Activated naive CD4-positive, alpha-beta T cell (primary cell): ENCODE measurements at places on chromosomes 1 and 21.

GRCh38 chr1:223323491-223324484 is 40.2 kb downstream of the SUSD4 start:
- DNase-seq: no peak

DNA sequence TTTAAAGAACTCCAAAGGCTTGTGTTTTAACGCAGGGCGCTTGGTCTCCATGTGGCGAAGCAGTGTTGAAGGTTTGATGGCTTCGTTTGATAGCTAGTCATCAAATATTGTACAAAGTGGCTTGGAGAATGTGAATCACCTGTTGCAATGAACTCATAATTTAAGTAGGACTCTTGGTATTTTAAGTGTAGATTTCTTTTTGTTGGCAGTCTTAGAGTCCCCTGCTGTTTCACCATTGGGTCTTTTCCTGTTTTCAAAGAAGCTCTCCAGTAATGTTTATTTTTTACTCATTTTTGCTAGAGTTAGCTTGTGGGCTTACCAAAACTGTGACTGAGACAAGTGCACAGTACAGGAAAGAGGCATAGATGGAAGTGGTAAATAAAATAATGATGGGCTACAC is 26.2 kb downstream of the RASAL2 start:
- DNase-seq: no peak

GRCh38 chr1:239947801-239948200 is 143.9 kb upstream of the FMN2 start:
- DNase-seq: no peak

- DNase-seq: no peak
Observed at GRCh38 chr1:153798468-153798780, 23.2 kb downstream of the SLC27A3 start.

- no peak for DNase-seq
Observed at GRCh38 chr1:173406783-173407230, 70.3 kb upstream of the PRDX6 start.

DNA sequence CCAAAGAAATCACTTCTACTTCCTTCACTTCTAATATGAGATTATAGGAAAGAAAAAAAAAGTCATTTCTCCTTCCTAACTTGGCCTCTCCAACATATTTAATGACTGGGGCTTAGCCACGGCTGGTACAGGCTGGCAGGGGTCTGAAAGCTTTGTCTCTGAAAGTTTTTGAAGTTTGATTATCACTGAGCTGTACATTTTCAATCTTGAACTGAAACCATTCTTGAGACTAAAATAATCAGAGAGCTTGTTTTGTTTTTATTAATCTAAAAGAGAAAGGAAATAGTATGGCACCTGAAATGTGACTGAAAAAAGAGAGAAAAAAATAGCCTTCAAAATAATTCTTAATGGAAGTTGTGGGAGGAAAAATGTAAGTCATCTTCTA is 3.8 kb upstream of the KRTAP19-8 start:
- no peak for DNase-seq

DNA sequence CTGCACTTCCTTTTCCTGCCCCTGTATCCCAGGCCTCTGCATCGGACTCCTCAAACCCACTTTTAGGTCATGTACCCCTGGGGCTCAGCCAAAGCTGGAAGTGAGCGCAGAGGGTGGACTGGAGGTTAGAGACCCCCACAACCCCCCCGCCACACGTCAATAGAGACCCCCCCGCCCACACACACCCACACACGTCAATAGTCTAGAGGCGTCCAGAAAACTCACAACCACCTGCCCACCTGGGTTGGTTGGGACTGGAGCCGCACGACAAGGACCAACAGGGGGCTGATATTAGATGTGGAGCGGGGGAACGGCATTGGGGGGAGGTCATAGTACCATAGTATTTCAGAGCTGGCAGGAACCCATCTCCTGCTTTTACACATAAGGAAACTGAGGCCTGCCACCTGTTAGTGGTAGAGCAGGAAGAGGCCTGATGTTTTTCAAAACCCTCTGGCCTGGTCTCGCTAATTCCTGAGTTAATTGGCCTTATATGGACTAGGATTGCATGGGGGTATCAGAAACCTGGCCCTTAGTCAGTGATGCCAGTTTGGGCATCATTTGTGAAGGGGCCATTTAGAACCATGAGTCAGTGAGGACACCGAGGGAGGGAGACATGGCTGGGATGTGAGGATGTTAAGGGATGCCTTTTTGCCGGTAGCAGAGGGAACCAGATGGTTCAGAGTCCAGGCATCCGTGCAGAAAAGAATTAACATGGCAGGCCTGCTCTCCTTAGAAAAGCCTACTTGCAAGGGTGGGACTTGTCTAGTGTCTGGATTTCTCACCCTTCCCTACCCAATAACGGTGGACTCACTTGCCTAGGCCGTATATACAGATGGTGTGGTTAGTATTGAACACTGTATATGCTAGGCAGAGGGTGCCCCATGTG is 1.1 kb downstream of the NENF start:
- DNase-seq: no peak

DNA sequence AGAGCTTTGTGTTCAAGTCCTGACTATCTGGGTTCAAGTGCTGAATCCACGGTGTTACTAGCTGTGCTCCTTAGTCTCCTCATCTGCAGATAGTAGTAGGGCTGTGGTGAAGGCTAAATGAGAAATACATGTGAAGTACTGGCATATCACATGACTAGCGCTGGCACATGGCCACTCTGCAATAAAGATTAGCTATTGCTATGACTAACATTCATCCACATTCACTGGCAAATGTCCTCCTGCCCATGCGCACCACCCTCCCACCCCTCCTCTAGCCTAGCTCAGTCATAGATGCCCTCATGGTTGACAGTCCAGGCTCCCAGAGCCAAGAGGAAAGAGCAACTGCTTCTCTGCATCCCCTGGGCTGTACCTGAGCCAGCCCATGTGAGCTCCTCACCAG is 8.5 kb upstream of the COL8A2 start:
- no peak for DNase-seq

DNA sequence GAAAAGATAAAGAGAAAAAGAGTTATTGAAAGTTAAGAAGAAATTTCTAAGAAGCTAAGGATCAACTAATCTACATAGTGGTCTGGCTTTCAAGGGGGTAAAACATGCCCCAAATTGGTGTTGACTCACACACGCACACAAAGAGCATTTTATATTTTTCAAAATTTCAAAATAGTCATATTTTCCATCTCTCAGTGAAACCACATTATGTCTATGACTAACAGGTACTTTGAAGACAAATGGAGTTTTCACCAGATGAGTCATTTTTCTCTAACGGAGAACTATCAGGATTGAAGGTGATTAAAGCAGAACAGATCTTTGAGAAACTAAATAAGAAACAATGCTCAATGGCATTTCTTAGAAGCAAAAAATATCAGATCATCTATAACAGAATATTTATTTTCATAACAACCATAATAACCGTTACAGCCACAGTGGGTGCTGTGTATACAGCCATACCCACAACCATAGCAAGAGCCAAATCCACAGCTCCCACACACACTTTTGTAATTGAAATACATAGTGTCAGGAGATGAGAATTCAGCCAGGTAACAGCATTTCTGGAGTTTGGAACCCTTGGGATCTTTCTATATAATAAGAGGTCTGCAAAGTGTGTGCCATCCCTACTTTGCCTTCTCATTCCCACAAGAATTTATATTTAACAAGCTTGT is at the start of gene KRTAP21-3:
Gene KRTAP21-3, minus strand, starts transcription at position 539 of the 671 bp plus-strand sequence. Its CDS starts 18 bp downstream, at position 521.
- no peak for DNase-seq

DNA sequence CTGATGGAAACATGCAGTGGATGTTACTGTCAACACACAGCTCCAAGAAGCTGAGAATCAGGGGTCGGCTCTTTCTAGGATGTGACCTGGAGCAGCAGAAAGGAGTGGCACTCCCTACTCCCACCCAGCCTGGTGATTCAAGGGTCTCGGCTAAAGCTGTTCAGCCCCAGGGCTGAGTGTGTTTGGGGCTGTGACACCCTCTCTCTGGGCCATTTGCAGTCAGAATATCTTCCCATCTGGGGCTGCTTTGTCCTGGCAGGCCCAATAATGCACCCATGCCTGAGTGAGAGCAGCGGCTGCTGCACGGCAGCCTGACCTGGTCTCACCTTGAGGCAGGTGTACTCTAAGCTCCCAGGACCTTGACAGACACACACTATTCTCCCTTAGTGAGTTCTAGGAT is 52.5 kb upstream of the AJAP1 start:
- no peak for DNase-seq

DNA sequence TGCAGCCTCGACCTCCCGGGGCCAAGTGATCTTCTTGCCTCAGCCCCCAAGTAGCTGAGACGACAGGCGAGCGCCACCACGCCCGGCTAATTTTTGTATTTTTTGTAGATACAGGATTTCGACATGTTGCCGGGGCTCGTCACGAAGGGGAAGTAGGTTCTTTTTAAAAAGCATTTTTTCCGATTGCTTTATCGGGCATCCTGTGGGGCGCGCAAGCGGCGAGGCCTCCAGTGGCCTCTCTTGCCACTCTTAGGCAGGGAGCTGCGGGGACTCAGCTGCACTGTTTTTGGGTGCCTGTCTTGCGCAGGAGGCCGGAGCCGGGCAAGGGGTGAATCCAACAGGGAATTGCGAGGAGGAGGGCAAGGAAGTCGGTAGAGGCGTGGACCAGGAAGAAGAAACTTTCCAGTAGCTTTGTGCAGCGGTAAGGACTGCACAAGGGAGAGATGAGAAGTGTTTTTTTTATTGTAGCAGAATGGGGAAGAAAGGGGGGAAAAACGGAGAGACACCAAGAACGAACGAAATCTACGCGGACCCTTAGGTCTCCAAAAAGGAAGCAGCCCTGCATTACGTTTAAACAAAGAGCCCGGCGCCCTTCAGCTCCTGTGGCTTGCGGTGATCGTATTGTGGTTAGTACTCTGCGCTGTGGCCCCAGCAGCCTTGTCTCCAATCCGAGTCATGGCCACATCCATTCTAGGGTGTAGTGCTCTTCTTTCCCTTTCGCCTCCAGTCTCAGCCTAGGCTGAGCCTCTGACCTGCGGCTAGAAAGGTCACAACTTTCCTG is 164.8 kb downstream of the PPIAL4G start:
- DNase-seq: no peak

DNA sequence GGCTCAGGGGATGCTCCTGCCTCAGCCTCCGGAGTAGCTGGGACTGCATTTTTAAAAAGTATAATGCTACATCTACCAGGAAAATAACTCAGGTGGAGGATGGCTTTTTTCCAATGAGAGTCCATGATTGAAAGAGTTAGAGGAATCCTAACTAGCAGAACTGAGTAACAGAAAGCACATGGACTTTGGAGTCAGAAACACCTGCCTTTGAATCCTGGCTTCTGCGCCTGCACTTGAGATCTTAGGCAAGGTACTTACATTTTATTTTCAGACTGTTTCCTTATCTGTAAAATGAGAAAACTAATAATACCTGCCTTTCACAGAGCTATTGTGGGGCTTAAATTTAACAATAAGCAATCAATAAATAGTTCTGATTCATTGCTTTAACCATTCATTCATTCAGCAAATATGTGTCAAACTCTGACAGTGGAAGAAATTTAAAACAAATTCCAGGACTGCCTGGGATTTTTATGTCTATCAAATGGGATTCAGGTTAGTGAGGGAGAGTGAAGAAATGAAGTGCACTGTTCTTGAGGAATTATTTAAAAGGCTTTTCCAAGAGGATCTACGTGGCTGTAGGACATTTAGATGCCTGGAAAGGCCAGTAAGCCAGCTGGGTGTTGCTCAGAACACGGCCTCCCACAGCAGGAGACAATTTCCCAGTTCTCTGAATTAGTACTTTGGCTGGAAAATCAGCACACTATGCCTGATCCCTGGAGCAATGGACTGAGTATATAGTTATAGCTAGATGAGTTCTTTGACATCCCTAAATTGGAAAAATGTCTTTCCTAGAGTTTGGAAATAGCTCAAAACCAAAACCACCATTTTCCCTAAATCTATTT is 12.8 kb upstream of the LBR start:
- DNase-seq: no peak

DNA sequence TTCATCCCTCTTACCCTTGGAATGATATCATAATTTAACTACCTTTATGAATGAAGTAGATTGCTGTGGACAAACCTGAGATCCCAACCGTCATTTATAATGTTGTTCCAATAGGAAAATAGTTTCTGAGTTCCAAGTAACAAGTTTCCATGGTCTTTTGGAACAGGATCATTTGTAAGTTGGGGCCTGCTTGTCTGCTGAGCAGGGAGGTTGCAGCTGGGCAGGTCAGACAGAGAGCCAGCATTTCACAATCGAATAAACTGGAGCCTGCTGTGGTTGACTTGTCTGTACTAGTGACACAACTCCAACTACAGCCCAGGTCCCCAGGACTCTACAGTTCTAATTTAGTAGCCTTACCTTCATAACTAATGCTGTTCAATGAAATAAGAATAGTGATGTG is 18.6 kb upstream of the RALGPS2 start:
- no peak for DNase-seq

- no peak for DNase-seq
Observed at GRCh38 chr1:51093581-51093980, 8.4 kb upstream of the C1orf185 start.

GRCh38 chr1:42195841-42196240 is 31.3 kb upstream of the GUCA2A start:
- DNase-seq: no peak

- no peak for DNase-seq
Observed at GRCh38 chr1:73040811-73041210, 758.5 kb upstream of the NEGR1 start.

GRCh38 chr1:4394366-4394765 is 260.0 kb upstream of the AJAP1 start:
- DNase-seq: no peak

- DNase-seq: no peak
Observed at GRCh38 chr1:236808005-236808404, 12.9 kb downstream of the MTR start.

- DNase-seq: no peak
Observed at GRCh38 chr1:23895993-23896392, 17.2 kb downstream of the CNR2 start.

DNA sequence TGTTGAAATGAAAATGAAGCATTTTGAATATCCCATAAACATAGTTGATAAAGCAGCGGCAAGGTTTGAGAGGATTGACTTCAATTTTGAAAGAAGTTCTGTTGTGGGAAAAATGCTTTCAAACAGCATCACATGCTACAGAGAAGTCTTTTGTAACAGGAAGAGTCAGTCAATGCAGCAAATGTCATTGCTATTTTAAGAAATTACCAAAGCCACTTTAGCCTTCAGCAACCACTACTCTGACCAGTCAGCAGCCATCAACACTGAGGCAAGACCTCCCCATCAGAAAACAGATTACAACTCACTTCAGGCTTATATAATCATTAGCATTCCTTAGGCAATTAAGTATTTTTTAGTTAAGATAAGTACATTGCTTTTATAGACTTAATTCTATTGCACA is 33.8 kb upstream of the FCRL3 start:
- DNase-seq: no peak

DNA sequence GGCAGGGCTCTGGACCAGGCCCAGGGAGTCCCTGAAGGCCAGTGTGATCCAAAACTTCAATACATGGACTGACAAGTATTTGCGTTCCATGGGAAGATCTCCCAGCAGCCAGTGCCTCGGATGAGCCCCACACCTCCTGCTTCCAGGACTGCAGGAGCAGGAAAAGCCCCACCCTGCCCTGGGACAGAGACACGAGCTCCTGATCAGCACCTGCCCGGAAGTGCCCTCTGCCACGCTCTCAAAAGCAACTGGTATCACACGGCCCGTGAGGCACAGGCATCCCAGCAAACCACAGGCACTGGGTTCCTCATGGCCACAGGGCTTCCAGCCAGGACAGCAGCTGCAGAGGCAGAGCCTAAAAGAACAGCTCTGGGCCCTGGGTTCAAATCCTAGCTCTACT is 48.6 kb downstream of the ACOT7 start:
- no peak for DNase-seq
